ENCODE measurements at places on chromosomes 12 and 14. TPM values are rescaled to one million over a fixed set of nuclear protein-coding genes. Genes with fewer than 3 reads are reported as not detected.

Gene MYF5
- not detected for total RNA-seq

Gene FOXG1
- not detected for total RNA-seq

Gene FGF6
- total RNA-seq = not detected

Gene C14orf93
- total RNA-seq = 9.1 TPM

Gene INHBC
- not detected for total RNA-seq

Measured in T-helper 17 cell (primary cell).